Stimulated activated CD4-positive, alpha-beta T cell treated with anti-CD3 and anti-CD28 coated beads, Interleukin-15, amount 100 ng/mL, for 24 hours (primary cell): ENCODE measurements at places on chromosomes 3 and 15.

GRCh38 chr15:67611370-67612369, 69.2 kb downstream of the MAP2K5 start:
- DNase-seq, result no peak

- DNase-seq, result no peak
These were observed 33.8 kb upstream of the TFRC start for GRCh38 chr3:196115678-196116083.

GRCh38 chr15:34693053-34693744, 61.6 kb downstream of the GJD2 start:
- no peak for DNase-seq

DNA sequence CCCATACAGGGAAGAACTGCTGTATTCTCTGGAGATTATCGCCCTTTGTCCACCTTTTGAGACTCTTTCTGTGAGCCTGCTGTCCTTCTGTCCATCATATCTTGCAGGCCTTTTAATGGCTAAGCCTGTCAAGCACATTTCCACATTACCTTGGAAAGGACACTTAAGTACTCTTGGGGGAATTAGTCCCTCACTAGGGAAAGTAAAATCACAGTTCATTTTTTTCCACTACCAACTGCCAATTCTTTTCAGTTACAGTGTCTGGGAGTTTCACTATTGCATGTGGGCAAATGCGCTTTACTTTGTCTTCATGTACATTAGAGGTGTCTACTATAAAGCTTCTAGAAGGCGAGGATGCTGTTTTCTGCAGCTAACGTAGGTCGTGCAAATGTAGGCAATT, 242.1 kb downstream of the NSUN3 start:
- no peak for DNase-seq

- DNase-seq, result no peak
These were observed 91.9 kb downstream of the CHDH start for GRCh38 chr3:53754325-53754724.

DNA sequence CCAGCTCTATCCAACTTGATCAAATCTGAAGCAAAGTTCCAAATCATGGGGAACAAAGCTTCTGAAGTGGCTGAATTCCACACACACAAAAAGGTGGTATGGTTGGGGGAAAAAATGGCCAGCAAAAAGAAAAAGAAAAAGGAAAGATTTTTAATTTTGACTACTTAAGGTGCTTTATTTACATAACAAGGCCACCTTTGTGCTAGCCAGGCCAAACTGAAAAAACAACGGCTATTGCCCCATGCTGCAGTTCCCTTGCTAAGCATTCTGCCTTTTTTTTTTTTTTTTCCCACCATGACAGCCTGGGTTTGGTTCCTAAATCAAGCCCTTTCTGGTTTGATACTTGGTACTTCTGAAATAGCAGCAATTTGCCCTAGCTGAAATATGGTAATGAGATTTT, 66.5 kb upstream of the DAZL start:
- DNase-seq, result no peak

GRCh38 chr15:55742498-55742926, 440 bp downstream of the PRTG start:
- DNase-seq, result peak; percentile 34

DNA sequence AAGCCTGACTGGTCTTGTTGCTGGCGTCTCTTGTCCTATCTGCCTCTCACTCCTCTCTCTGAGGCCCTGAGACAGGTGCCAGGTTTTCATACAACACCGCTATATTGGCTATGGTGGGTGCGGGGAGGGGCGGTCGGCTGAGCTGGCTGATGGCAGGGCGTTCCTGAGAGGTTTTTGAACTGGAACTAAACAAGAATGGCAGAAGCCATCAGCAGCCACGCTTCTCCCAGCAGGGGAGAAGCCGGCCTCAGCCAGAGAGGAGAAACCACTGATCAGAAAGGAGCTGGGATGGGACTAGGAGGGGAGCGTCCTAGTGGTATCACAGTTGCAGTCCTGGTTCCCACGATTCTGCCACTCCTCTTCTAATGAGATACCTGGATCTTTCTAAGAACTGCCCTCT, 89.9 kb upstream of the PRR23E start:
- no peak for DNase-seq

GRCh38 chr15:33831646-33832045, 136.7 kb upstream of the CHRM5 start:
- no peak for DNase-seq

DNA sequence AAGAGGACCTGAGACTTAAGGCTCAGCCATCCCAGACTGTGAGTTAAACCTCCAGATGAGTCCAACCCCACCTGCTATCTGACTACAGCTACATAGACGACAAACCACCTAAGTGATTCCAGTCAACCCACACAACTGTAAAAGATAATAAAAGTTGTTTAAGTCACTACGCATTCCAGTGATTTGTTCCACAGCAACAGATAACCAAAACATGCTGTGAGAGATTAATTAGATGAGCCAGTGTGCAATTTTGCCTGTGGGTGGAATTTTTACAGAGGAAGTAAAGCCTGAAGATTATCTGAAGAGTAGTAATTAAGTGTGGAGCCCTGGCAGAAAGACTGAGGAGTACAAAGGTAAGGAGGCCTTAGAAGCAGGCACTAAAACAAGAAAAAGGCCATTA, 5.4 kb downstream of the BTBD1 start:
- no peak for DNase-seq

GRCh38 chr15:29093696-29094343, 175.8 kb downstream of the NSMCE3 start:
- DNase-seq, result no peak

GRCh38 chr3:126494970-126495230, 19.2 kb upstream of the ZXDC start:
- DNase-seq, result no peak

GRCh38 chr15:25095179-25095578, 140.4 kb downstream of the SNRPN start:
- DNase-seq, result no peak

- DNase-seq, result no peak
These were observed 21.2 kb upstream of the TMEM115 start for GRCh38 chr3:50380405-50381085.

DNA sequence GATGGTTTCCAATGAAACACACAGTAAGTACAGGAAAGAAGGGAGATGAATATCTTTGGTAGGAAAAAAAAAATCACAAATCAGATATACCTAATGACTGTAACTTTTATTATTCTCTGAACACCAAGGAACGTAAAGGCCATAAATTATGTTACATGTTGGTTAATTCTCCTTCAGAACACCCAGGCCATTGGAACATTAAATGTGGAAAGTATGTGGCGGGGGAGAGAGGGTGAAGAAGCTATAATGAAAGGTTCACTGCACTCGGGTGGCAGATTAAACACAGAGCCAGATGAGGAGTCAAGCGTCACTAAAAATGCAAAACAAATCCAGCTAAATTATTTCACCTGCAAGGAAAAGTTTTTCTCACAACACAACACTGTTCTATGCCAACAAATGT, 193.8 kb downstream of the FHIT start:
- no peak for DNase-seq

DNA sequence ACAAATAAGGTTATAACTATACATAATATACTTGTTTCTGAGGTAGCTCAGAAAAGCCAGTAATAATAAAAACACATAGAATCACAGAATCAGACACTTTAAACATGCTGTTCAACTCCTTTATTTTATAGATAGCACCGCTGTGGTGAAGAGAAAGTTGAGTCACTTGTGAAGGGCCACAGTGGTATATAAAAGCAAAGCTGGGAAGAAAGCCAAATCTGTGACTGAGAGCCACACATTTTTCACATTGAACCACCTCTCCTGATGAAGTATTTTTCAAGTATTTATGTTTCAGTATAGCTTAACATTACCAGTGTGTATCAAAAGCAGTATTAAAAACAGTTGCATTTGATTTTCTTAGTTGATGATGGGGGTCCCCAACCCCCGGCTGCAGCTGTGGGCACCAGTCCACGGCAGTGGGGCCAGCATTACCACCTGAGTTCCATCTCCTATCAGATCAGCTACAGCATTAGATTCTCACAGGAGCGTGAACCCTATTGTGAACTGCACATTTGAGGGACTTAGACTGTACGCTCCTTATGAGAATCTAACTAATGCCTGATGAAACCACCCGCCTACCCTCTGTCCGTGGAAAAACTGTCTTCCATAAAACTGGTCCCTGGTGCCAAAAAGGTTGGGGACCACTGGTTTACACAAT, 46.2 kb downstream of the TBL1XR1 start:
- DNase-seq, result peak; percentile 22

- DNase-seq, result no peak
These were observed 43.6 kb downstream of the LDHAL6B start for GRCh38 chr15:59250249-59250648.

DNA sequence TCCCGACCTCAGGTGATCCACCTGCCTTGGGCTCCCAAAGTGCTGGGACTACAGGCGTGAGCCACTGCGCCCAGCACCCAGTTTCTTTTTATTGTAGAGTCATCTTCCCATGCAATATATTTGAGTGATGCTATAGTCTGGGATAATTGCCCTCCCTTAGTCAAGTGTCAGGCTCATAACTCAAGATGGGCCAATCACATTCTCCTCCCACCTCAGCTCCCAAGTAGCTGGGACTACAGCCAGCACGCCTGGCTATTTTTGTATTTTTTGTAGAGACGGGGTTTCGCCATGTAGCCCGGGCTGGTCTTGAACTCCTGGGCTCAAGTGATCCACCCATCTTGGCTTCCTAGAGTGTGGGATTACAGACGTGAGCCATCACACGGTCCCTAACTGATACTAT, 15.2 kb upstream of the PTPN9 start:
- no peak for DNase-seq

GRCh38 chr3:67866571-67866970, 212.2 kb upstream of the SUCLG2 start:
- DNase-seq, result no peak

GRCh38 chr3:115553796-115554486, 69.4 kb upstream of the GAP43 start:
- DNase-seq, result no peak

GRCh38 chr3:138046085-138046484, 36.1 kb downstream of the CLDN18 start:
- no peak for DNase-seq

DNA sequence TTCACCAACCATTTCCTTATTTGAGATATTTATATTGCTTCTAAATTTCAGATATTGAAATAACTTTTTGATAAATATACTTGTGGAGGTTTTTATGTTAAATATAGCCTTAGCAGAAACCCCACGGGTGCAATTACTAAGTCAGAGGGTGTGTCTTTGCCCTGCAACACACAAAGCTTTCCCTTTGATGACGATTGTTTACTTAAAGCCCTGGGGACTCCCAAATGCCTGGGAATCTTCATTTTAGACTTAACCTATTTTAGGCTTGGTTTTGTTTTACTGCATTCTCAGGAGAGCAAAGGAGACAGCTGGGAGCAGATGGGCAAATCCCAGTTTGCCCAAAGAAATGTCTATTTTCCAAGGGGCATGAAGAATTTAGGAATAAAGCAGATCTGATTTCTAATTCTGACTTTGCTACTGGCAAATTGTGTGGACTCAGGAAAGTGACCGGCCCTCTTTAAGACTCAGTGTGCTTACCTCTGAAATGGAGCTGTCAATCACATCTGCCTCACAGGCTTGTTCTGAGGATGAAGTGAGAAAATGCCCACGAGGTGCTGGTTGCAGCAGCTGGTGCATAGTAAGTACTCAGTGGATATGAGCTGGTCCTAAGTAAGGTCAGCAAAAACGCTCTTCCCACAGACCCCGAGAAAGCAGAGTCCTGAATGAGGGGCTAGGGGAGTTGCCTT, 49.3 kb upstream of the CA12 start:
- DNase-seq, result no peak

DNA sequence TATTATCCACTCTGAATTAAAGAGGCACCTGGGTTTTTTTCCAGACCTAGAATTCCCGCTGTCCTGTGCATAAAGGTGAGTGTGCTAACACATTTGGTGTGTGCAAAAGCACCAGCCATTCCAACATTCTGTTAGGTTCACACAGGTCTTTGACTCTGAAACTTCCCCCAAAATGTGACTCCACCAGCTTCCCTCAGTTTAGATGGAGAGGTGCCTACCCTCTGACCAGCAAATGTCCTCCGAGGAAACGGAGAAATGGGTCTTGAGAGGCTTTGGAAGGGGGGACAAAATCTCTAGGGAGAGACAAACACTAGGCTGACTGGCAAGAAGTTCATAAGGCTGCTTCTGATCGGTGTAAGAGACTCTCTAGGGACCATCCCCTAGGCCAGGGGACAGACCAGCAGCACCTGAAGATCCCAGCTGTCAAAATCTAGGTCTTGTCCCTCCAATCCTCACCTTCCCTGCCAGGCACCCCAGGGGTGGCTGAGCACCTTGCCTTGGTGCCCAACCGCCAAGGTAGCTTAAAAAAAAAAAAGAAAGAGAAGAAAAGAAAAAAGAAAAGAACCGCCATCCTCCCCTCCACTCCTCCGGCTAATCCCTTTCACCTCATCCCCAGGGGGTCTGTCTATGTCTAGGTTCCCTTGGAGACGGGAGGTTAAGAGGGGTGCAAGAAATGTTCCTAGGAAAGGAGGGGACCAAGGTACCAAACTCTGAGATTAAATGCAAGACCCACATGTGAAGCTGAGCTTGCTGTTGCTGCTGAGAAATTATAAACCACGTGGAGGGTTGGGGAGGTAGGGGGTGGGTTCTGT, 2.0 kb upstream of the MECOM start:
- DNase-seq, result no peak

GRCh38 chr3:126412841-126413692, 18.4 kb downstream of the CFAP100 start:
- no peak for DNase-seq

DNA sequence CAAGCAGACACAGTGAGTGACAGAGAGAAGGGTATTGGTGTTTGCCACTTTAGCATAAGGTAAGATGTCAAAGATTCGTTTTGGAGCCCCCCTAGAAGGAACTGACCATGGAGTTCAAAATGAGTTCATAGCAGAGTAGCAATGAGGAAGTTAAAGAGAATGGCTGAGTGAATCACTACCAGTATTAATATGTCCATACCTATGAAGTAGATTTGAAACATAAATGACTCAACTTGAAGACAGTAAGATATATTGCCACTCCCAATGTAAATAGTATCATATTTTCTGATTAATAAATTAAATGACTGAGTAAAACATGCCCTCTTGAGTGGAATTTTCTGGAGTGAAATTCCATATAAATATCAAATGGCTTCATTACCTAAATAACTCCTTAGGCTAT, 675.1 kb downstream of the NLGN1 start:
- DNase-seq, result no peak

- no peak for DNase-seq
These were observed at the start of gene CP for GRCh38 chr3:149221783-149222517. Gene CP (minus strand): TSS chr3:149221829. CDS start chr3:149221792, 37 bp downstream.
